ENCODE measurements at places on chromosomes 2 and 18.

DNA sequence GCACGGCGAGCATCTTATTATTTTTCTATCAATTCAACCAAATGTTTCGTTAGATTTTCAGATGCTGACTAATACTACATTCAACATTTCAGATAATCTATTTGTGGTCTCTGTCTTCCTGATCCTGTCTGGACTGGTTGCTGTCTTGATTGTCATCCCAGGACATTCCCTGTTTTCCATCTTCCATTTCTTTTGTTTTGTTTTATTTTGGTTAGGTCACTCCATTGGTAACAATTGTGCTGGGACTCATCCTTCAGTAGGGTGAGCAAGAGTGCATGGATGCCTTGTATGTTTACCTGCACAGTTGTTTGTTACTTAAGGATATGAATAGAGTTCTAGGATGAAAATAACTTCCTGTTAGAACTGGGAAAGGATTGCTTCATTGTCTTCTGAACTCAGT lies 55.9 kb upstream of the ACYP2 start:
- no peak for DNase-seq

GRCh38 chr2:85851253-85852151 lies 37.3 kb downstream of the ST3GAL5 start:
- DNase-seq: peak; percentile 19

DNA sequence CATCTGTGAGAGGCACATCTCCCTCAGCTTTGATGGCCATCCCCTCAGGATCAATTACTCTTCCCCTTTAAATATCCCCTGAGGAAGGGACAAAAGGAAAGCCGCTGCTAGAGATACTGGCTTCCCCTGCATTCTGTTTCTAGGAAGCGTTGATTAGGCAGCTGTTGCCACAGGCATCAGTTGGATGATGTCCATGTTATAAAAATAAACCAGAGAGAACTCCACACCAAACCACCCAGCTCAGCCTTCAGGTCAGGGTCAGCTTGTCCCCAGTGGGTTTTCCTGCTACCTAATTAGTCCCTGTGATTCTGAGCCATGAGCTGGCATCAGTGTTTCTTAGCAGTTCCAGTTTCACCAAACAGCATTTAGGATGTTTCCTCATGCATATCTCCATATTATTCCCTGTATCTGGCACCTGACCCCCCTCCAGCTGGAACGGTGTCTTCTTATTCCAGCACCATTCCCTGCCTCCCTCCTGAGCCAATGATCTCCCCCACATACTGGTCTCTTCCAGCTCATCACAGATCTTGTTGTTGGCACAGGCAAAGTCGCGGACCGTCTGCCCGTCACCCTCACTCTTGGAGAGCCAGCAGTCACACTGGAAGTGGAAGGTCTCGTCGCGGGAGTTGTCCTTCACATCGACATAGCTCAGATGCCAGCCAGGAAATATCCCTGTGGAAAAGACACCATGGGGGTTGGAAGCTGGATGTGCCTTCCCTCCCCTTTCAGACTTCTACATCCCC lies 168.4 kb downstream of the LOXHD1 start:
- DNase-seq: no peak

- DNase-seq: no peak
These were observed 143.5 kb upstream of the MMADHC start for GRCh38 chr2:149731079-149731478.

- DNase-seq: no peak
These were observed 102.2 kb downstream of the DLGAP1 start for GRCh38 chr18:4352746-4353551.

GRCh38 chr2:173149491-173149890 lies 73.8 kb downstream of the MAP3K20 start:
- no peak for DNase-seq

- DNase-seq: no peak
These were observed 89.4 kb upstream of the SPTBN1 start for GRCh38 chr2:54366487-54367280.

GRCh38 chr2:134628453-134628852 lies 90.3 kb downstream of the TMEM163 start:
- no peak for DNase-seq

- no peak for DNase-seq
These were observed 29.2 kb downstream of the ADRA2B start for GRCh38 chr2:96087130-96087529.

DNA sequence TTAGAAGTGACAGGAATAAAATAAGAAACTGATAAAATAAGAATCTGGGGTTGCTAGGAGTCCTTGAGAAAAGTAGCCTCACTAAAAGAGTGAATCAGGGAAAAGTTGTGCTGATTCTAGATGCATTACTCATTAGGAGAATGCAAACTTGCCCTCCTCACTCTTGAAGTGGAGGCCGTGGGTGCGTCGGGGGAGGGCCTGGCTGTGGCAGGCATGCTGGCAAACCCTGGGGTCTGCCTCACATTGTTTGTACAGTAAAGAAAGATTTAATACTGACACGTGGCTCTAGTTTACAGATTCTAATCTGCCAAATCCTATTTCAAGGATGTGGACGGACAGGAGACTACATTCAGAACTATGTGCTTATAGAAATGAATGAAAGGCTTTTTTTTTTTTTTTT lies 41.9 kb downstream of the TANC1 start:
- DNase-seq: no peak

DNA sequence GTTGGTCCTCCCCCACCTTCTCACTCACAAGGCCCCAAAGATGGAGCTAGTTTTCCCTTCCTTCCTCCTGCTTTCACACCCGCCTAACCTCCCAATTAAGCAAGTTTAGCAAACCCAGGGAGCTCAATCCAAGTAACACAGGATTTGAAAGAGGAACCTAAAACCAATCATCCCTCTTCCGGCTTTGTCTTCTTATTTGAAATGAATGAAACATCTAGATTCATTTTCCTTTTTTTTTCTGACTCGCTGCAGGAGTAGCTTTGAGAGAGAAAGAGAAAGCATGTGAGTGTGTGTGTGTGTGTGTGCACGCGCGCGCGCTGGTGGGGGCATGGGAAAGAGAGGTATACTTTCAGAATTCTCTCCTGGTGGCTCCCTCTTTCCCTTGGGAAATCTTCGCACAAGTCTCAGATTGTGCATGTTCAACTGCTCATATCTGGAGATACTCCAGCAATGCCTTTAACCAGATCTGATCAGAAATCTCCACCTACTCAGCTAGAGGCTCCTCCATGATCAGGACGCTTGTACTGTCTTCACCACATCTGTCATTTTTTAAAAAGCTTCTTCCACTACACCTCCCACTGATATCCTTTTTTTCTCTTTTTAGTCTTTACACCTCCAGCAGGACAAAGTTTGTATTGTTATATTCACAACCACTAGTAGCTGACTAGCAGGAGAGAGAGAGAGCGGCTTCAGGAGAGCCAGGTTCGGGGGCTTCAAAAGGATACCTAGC lies 1.7 kb downstream of the SLC8A1 start:
- DNase-seq: peak; percentile 63

DNA sequence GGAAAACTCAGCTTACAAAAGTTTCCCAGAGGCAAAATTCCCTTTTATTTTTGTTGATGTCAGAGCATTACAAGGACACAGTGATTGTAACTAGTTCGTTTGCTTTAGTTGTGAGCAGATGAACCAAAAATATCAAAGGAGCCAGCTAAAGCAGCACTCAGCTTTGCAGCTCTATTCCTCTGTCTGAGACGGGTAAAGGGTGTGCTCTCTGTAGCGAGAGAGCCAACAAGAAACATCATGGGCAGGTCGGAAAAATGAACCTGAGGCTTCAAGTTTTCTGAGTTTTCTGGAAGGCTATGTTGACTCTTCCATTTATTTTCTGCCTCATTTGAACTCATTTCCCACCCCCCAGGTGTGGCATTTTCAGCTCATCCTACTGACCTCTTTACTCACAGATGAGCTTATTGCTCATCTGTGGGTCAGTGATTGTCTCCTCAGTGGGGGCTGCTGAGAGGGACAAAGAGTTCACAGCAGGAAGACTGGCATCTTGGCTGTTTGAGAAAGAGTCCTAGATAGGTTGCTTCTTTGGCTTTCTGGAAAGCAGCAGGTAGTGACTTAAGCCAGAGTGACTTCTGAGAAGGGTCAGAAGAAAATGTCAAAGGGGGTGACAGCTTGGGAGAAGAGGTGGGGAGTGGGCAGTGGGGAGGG lies 66.6 kb upstream of the EPC2 start:
- DNase-seq: no peak

GRCh38 chr2:109306190-109306589 lies 177.2 kb downstream of the SH3RF3 start:
- no peak for DNase-seq

- DNase-seq: no peak
These were observed 1.1 kb upstream of the CEP192 start for GRCh38 chr18:12990123-12990475.

DNA sequence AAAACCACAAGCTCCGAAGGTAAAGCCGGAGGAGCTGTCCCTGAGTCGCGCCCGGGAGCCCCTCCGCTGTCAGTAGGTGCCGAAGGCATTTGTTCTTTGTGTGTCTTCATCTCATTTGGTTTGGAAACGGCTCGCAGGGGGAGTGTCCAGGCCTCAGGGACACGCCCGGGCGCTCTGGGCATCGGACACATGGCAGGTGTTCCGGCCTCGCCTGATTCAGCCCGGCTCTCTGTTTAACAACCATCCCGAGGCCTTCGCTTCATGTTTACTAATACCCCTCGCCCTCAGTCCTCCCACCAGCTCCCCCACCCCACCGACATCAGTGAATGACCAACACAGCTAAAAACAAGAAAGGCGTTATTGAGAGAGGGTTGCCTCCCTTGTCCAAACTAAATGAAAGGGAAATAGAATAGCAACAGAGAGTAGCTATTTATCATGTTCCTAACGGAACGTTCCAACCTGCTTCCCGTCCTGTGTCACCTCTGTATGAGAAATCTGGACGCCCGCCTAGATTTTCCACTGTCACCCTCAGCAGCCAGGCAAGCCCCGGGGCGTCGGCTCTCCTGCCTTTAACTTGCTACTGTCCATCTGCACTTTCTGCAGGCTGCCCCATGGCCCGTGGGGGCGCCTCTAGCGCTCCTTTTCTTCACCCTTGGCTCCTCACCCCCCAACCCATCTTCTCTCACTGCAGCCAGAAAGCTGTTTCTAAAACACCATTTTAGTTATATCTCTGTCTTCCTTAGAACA lies 73.9 kb downstream of the MYCN start:
- no peak for DNase-seq

DNA sequence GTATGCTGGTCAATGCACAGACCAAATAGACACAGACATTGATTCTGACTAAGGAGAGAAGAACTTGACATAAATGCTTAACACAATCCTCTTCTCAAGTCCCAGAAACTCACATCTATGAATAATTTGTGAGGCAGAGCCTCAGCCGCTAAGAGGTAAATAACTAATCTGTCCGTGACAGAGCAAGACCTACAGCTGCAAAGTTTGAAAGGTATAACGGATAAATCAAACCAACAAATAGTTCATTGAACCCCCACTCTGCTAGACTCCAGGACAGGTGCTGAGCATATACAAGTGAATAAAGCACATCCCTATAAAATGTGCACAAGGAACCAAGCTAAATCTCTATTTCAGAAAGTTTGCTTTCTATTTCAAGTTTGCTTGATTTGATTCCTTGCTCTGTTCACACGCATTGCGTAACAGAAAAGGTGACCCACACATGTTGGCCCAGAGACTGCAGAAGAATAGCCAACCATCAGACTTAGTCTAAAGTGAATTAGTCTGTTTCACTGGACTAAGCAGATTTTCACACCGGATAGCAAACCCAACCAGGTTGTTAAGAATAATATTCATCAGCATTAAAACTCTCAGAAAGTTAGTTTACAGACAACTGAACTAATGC lies 51.7 kb downstream of the NCKAP5 start:
- no peak for DNase-seq

GRCh38 chr2:9593925-9594324 lies 36.9 kb downstream of the YWHAQ start:
- DNase-seq: no peak

DNA sequence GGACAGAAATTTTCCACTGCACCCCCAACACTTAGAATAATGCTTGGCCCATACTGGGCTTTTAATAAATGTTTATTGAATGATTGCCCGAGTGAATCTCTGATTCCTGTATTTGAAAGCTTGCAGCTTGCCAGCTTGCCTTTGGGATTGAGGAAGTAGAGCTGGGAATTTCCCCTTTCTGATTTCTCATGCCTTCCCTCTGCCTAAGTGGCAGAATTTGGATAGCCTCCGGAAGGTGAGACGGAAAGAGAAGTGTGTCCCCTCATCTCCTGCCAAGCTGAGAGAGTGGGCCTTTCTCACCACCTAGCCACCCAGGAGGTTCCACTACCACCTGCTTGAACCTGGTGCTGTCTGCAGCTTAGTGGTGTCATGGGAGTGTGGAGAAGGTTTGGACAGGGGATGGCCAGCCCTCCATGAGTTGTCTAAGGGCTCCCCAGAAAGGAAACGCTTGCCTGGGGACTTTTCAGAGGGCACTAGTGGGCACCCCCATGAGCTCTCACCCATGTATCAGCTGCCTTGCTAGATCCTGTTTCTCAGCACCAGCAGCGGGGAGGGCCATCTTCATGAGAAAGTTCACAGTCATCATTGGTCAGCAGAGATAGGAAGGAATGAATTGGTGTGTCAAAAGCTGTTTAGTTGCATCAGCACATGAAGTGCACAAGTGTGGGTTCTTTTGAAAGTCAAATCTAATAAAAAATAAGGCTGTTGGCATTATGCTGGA lies 8.6 kb upstream of the NCOA1 start:
- no peak for DNase-seq

GRCh38 chr2:64145714-64146113 lies 1.5 kb upstream of the PELI1 start:
- DNase-seq: no peak

DNA sequence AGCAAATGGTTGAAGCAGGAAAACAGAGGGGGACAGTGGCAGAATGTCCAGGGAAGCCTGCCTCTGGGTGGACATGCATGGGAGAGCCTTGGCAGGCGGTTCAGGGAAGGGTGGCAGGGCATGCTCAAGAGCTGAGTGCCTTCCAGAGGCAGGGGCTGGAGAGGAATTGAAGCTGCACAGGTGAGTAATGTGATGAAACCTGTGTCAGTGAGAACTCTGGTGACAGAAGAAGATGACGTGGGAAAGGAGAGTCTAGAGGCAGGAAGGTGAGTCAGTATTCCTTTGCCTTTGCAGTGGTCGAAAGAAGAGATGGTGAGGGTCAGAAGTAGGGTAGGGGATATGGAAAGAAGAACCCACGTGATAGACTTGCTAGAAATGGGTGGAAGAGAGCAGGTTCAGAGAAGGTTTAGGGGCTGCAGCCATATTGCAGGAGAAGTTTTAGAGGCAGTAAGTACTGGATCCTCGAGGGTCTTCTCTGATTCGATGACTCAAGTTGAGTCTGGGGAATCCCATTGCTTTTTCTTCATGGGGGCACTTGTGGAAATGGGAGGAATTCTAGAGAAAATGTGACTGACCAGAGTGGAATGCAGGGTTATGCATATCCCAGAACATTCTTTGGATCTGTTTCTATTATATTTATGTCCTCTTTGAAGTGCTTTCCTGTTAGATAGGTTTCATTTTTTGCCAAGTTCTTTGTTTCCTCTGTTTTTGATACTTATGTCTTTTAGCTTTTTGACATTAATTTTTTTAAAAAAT lies 37.4 kb downstream of the TMEM87B start:
- DNase-seq: no peak

- no peak for DNase-seq
These were observed 85.4 kb downstream of the MBD5 start for GRCh38 chr2:148106331-148106730.

- no peak for DNase-seq
These were observed 80.9 kb downstream of the PLB1 start for GRCh38 chr2:28576714-28577113.
